ENCODE measurements at places on chromosomes 5 and 9. TPM values are rescaled to one million over a fixed set of nuclear protein-coding genes. Genes with fewer than 3 reads are reported as not detected.

GRCh38 chr5:5665225-5666075, 243.0 kb downstream of the ICE1 start:
- peak; percentile 27 for DNase-seq

- no peak for DNase-seq
Measured at GRCh38 chr5:81134066-81134465, 99.1 kb upstream of the CKMT2 start.

The CD14 gene
- 0.47 TPM for total RNA-seq

GRCh38 chr9:74025402-74025925, 471.7 kb upstream of the RORB start:
- no peak for DNase-seq

The PLCXD3 gene
- 0.02 TPM for total RNA-seq

- DNase-seq, result no peak
Measured at GRCh38 chr9:94697972-94698581, 28.4 kb upstream of the AOPEP start.

DNA sequence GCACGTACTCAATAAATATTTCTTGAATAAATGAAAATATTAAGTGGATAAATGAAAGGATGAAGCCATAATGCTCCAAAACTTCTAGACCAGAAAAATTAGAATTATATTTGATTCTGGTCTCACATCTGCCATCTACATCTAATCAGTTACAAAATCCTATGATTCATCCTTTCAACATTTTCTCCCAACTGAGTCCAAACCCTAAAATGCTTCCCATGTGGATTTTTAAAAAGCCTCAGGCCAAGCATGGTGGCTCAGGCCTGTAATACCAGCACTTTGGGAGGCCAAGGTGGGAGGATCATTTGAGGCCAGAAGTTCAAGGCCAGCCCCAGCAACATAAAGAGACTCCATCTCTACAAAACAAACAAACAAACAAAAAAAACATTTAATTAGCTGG, 31.6 kb upstream of the FST start:
- no peak for DNase-seq

The MTMR12 gene
- 28.7 TPM for total RNA-seq

The GABRB2 gene
- total RNA-seq, result not detected

The LCNL1 gene
- 0.11 TPM for total RNA-seq

- DNase-seq, result no peak
Measured at GRCh38 chr5:97364731-97365130, 181.7 kb upstream of the RIOK2 start.

- peak; percentile 62 for DNase-seq
Measured at GRCh38 chr9:114493521-114494184, 11.6 kb downstream of the WHRN start.

DNA sequence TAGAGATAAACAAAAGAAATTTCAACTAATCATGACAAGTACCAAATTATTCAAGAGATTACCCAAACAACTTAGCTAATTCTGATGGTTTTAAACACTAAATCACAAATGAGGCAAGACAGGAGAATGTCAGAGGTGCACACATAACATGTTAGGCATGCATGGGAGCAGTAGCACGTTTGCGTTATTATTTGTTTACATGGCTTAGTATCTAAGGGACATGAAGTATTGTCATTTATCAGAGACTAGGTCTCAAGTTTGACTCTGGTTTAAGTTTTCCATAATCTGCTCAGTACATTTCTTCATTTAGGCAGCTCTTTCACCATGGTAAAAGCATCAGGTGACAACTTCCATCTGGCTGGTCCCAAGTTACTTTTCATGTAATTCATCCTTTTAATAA, 244.1 kb upstream of the TNC start:
- DNase-seq, result no peak

- no peak for DNase-seq
Measured at GRCh38 chr5:135493406-135494180, 41.4 kb upstream of the TIFAB start.

The NR5A1 gene
- total RNA-seq, result 0.40 TPM

The ITK gene
- total RNA-seq, result 0.81 TPM
